ENCODE measurements at places on chromosomes 11 and 22.

DNA sequence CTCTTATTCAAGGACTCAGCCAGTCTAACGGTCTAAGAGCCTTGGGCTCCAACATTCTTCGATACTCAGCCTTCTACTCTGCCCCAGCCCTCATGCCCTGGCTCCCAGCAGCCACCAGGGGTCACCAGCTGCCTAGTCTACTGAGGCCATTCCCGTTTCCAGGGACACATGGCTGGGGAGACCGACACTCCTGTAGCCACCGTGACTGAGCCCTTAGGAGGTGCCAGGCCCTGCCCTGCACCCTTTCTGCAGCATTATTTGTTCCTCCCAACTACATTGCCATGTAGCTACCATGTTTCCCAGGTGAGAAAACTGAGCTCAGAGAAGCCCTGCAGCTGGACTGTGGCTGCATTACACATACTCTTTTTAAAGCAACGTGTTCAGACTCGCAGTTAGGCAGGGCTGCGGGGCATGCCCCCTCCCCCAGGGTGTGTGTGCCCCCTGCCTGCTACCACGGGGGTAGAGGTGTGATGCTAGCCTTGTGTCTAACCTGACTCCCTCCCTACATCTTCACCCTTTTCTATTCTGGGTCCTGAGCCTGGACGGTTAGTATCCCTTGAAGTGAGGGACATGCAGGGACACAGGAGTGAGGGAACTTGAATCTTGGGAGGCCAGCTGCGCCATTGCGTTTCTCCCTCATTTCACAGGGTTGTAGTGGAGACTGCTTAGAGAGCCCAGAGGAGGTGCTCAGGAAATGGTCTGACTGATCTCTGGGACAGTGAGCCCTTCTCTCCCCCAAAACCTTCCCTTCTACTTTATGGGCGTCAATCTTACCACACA lies 17.5 kb downstream of the ATG16L2 start:
- DNase-seq = peak; percentile 43

DNA sequence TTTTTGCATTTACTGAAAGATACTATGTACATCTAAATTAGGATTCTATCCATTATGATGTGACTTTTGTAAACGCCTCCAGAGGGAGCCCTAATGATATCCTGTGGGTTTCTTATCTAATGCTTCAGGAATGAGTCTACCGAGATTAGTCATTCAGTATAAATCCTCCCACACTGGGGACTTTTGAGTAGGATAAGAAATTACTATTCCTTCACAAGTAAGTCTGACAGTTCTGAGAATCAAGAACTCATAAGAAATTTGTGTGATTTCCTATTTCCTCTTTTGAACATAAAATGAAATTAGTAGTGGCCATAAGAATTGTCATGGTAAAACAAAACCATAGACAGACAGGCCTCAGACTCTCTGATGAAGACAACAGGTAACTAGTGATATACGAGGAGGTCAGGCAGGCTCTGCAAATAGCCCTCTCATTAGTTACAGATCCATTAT lies 10.0 kb upstream of the OR5M1 start:
- no peak for DNase-seq

GRCh38 chr22:45518580-45518991 lies 15.9 kb downstream of the FBLN1 start:
- no peak for DNase-seq

- no peak for DNase-seq
Observed at GRCh38 chr11:119839476-119840133, 110.6 kb upstream of the NECTIN1 start.
